Kidney tubule cell (primary cell): ENCODE measurements at places on chromosomes 7 and 10.

- DNase-seq, result no peak
Observed at GRCh38 chr10:69653561-69653960, 23.5 kb downstream of the FAM241B start.

- no peak for DNase-seq
Observed at GRCh38 chr10:132062116-132062515, 3.6 kb upstream of the JAKMIP3 start.

DNA sequence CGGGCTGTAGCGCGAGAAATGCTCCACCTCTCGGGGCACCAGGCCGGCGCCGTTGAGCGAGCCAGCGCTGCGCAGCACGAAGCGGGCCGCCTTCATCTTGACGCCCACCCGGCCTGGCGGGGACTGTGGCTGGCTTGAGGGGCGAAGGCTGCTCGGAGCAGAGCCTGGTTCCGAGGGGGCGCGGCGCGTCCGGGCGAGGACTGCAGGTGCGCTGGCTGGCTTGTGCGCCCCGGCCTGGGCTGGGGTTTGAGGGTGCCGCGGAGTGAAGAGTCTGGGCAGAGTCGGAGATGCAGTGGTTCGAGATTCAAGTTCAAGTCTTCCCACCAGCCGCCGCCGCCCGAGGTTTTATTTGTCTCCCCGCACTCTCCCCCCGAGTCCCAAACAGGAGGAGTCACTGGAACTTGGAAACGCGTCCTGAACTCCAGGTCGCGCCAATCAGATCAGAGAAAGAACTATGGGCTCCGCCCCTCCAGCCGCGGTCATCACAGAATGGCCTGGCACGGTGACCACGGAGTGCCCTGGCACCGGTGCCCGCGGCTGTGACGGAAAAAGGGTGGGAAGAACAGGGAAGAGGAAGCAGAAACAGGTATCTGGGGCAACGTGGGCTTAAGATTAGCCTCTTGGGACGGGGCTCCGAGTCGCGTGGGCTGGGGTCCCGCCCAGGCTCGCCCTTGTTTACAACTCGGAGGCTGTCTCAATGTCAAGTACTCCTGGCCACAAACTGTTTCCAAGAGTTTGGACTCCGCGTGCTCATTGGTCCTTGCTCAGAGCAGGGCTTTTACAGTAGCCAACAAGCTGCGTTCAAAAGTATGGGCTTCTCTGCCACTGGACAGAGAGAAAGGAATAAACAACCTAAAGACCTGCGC lies at the start of gene PDK4:
PDK4 (minus strand) TSS at position 319 of the 866 bp plus-strand sequence; CDS start at position 96, 223 bp downstream.
- peak; percentile 80 for DNase-seq

DNA sequence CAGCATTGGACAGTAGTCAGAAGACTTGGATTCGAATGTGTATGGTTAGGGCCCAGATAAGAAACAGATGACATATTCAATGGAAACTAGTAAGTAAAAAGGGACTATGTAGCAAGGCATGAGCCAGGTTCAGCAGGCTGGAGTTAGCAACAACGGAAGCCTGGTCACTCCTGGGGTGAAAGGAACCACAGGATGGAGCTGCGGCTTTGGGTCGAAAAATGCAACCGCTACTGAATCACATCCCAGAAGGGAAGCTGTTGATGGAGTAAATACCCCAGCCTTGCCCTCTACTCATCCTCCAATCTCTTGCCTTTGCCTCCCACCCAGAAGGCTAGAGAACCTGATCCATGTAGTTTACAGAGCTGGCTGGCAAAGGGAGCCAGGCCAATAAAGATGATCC lies 37.5 kb upstream of the EGR2 start:
- DNase-seq, result no peak

DNA sequence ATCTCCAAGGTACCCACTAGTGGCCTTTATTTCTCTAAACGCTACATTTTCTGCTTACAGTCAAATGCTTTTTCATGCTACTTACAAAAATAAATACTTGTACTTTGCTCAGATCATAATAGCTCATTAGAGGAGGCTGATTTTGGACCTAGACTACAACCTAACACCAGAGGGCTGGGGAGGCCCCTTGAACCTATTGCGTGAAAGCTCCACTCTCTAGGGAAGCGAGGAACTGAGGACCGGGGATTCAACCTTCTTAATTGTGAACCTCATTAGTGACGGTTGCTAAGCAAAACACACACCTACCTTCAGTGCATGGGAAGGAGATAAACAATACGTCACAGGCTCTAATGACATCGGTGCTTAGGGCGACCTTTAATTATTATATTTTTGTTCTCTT lies 92.1 kb downstream of the EBF3 start:
- no peak for DNase-seq

GRCh38 chr10:130989670-130990232 lies 321.8 kb downstream of the TCERG1L start:
- no peak for DNase-seq

DNA sequence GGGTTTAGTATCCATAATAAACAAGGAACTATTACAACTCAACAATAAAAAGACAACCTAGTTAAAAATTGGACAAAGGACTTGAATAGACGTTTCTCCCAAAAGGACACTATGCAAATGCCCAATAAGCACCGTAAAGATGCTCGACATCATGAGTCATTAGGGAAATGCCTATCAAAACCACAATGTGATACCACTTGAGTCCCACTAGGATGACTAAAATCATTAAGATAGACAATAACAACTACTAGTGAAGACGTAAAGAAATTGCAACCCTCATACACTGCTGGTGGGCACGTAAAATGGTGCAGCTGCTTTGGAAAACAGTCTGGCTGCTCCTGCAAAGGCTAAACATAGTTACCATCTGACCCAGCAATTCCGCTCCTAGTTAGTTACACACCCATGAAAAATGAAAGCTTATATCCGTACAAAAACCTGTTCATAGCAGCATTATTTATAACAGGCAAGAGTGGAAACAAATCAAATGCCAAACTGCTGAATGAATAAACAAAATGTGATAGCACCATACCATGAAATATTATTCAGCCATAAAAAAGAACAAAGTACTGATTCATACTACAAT lies 17.3 kb downstream of the CCDC3 start:
- no peak for DNase-seq

GRCh38 chr7:69656890-69657289 lies 58.6 kb downstream of the AUTS2 start:
- DNase-seq, result peak; percentile 7

DNA sequence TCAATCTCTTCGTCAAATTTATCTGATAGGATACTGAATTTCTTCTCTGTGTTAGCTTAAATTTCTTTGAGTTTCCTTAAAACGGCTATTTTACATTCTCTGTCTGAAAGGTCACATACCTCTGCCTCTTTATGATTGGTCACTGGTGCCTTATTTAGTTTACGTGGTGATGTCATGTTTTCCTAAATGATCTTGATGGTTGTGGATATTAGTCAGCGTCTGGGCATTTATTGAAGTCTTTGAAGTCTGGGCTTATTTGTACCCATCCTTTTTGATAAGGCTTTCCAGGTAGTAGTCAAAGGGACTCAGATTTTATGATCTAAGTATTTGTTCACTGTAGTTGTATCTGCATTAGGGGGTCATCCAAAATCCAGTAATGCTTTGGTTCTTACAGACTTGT lies 1407.5 kb upstream of the LRRTM3 start:
- DNase-seq, result peak; percentile 76
